ENCODE measurements at places on chromosomes 6 and 20. TPM values are rescaled to one million over a fixed set of nuclear protein-coding genes. Genes with fewer than 3 reads are reported as not detected.

GRCh38 chr6:147654103-147654845 lies 145.8 kb downstream of the SAMD5 start:
- no peak for DNase-seq

Gene NRN1
- total RNA-seq: not detected

Gene MATN4
- not detected for total RNA-seq

GRCh38 chr6:111747396-111747795 lies 125.9 kb downstream of the FYN start:
- DNase-seq: no peak

Gene EYA4
- 10.0 TPM for total RNA-seq

GRCh38 chr6:169583886-169584541 lies 117.8 kb downstream of the WDR27 start:
- DNase-seq: no peak

DNA sequence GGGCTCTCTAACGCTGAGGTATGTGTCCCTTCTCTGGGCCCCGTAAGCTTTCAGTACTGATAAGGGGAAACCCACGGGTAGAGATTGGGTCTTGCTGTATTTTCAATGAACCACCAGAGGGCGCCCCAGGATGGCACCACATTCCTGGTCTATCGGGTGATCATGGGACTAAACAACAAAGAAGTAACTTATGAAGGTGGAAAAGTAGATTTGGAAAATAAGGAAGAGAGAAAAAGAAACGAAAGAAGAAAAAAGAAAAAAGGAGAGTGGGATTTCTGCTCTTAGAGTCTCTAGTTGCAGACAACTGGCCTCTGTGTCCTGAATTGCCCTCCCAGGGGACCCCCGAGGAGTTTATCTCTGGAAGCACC lies 93.8 kb downstream of the GMPR start:
- peak; percentile 83 for DNase-seq

GRCh38 chr6:101662111-101662897 lies 268.8 kb downstream of the GRIK2 start:
- DNase-seq: no peak

Gene ZNF831
- total RNA-seq: not detected

DNA sequence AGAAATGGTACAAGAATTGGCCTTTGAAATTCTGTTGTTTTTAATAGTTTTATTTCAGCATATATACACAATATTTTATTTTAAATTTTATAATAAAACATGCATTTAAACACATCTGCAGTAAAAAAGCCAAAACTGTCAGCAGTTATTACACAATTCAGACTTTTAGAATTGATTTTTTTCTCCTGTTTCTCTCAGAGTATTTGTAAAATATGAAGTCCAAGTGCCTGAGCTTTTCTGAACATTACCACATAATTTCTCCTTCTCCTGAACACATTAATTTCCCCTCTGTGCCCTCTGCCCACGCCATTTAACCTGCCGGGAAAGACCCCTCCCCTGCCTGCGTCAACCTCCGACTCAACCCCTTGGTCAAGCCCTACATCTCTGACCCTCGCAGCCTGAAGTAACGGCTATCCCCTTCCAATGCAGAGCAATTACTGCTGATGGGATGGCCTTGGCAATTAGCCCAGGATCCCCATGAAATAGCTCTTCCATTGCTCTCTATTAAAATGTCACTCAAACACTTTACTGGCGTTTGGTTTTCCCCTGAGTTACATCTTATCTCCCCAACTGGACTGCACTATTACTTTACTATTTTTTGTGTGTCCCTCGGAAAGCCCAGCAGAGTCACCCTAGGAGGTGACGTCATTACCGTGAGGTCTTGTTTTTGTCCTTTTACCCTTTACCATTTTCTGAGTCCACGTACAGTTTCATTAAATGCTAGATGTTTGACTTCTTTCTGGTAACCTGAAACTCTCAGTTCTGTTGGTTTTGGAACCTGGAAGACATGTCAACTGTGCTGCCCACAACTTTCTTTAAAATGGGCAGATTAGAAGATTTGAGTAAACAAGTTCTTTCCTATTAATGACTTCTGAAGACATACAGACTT lies 146.7 kb upstream of the TAB2 start:
- DNase-seq: no peak

DNA sequence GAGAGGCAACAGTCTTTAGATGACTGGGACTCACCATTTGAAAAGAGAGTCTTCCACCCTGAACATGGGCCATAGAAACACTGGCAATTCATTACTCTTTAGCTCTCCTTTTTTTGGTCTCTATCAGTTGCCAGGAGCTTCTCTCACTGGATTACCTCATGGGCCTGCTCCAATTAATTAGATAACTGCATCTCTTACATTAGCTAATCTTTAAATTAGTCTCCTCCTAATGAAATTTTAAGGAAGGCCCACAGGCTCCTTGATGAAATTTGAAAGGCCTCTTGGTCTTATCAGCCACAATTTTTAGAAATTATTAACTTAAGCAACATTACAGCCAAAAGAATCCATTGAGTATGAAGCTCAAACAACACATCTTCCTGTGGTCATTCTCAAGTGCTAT lies 184.4 kb downstream of the UNC5CL start:
- no peak for DNase-seq

Gene CAGE1
- total RNA-seq: not detected

Gene PLCB1
- 4.4 TPM for total RNA-seq

DNA sequence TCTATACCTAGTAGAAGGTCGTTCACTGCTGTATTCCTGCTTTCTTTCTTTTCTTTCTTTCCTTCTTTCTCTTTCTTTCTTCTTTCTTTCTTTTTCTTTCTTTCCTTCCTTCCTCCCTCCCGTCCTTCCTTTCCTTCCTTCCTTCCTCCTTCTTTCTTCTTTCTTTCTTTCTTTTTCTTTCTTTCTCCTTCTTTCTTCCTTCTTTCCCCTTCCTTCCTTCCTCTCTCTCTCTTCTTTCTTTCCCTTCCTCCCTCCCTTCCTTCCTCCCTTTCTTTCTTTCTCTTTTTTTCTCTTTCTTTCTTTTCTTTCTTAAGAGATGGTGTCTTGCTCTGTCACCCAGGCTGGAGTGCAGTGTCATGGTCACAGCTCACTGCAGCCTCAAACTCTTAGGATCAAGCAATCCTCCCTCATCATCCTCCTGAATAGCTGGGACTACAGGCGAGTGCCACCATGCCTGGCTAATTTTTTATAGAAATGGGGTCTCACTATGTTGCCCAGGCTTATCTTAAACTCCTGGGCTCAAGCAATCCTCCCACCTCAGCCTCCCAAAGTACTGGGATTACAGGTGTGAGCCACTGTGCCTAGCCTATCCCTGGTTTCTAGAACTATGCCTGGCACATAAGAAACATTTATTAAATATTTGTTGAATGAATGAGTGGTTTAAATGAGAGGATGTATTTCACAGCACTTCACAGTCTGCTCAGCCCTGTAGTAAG lies 2.6 kb upstream of the DNPH1 start:
- DNase-seq: no peak

DNA sequence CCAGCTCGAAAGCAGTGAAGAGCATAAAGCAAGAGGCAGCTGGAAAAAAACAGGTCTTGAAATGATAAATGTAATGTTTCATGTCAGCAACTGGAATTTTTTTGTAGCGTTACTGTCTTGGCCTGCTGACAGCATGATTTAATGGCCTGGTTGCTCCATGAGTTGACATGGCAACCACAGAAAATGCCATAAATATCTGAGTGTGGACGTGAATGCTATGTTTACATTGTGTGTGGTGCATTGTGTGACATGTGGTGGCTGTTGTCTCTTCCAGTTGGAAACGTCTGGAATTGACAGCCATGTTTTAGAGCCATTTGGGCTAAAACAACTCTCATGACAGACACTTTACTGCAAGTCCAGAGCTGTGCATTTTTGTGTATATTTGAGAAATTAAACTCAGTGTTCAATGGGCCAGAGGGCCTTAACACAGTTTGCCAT lies 170.0 kb downstream of the FOXA2 start:
- peak; percentile 56 for DNase-seq

DNA sequence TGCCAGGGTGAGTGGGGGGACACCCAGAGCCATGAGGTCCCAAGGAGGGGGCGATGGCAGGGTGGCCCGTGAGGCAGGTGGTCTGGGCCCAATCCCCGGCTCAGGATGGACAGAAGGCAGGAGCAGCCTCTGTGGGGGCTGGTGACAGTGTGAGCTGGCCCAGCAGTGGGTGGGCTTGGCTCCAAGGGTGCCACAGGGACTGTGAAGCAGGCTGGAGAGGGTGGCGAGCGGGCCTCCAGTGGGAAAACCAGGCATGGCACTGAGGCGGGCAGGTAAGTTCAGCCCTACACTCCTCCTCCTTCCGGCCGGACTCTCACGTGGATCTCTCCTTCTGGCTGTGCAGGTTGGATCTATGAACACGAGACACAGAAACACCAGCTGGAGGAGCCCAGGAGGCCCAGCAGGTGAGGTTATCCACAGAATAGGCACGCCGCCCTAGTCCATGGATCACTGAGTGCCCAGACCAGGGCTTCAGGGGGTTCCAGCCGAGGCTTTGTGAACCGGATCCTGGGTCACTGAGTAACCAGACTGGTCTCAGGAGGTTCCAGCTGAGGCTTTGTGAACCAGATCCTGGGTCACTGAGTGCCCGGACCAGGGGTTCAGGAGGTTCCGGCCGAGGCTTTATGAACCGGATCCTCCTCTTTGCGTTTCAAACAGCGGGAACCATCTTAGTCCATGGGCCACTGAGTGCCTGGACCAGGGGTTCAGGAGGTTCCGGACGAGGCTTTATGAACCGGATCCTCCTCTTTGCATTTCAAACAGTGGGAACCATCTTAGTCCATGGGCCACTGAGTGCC lies 76.4 kb upstream of the BHLHE23 start:
- DNase-seq: no peak

- DNase-seq: no peak
These were observed 19.1 kb downstream of the SYNJ2 start for GRCh38 chr6:158000530-158001307.

DNA sequence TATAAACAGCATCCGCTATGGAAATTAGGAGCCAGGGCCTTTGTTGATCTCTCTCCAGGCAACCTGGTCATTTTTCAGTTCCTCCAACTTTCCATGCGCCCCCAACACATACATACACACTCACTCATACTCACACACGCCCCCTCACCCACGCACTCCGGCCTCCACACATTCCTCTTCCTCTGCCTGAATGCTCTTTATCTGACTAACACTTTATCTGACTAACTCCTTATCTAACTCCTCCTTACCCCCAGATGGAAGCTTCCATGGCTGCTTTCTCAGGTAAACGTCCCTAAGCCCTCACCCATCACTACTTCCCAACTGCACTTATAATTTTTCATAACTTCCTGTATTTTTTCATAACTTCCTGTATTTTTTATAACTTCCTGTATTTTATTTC lies 17.4 kb downstream of the CASS4 start:
- no peak for DNase-seq

GRCh38 chr6:79040083-79040482 lies 38.0 kb downstream of the PHIP start:
- DNase-seq: no peak

- no peak for DNase-seq
These were observed 76.9 kb upstream of the TSHZ2 start for GRCh38 chr20:52895235-52895634.

- DNase-seq: no peak
These were observed 13.4 kb downstream of the ALDH8A1 start for GRCh38 chr6:134936476-134936875.

DNA sequence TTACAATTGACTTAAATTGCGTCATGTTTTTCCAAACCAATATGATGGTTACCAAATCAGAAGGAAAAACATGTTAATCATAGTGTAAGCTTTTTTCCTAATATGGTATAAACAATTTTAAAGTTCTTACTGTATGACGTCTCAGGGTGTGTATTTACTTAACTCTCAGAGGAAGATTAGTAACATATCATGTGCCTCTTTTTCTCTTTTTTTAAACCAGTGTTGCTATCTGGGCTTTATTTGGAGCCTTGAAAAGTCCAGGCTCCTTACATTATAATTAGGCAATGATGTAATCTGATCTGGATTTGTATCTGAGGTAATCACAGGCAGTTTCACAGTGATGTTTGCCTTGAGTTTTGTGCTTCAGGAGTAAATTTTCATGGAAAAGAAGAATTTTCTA lies 20.4 kb upstream of the RAB23 start:
- DNase-seq: peak; percentile 66

DNA sequence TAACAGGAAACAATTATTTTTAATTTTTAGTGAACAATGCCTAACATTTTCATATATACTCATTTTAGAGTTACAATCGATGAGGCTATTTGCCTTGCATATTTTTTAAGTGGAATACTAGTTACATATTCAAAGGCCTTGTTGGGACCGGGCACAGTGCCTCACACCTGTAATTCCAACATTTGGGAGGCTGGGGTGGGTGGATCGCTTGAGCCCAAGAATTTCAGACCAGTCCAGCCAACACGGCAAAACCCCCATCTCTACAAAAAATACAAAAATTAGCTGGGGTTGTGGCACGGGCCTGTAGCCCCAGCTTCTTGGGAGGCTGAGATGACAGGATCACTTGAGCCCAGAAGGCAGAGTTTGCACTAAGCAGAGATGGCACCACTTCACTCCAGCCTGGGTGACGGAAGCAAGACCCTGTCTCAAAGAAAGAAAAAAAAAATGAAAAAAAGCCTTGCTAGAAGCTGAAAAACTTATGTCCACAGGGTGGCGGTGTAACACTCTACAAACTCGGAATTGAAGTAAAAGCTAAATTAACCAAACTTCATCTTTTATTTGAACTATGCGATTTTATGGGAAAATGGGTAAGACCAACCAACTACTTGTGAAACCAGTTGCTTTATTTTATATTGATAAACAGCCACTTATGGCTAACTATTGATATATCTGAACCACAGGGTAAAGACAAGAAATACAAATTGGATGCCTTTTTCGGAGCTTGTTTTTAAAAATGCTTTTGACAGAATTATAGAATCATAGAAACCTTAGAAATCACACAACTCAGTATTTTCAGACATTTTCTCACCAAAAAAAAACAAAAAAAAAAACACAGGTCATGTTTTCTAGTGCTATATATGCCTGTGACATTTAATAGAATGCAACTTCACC lies 24.1 kb upstream of the ROS1 start:
- peak; percentile 77 for DNase-seq

DNA sequence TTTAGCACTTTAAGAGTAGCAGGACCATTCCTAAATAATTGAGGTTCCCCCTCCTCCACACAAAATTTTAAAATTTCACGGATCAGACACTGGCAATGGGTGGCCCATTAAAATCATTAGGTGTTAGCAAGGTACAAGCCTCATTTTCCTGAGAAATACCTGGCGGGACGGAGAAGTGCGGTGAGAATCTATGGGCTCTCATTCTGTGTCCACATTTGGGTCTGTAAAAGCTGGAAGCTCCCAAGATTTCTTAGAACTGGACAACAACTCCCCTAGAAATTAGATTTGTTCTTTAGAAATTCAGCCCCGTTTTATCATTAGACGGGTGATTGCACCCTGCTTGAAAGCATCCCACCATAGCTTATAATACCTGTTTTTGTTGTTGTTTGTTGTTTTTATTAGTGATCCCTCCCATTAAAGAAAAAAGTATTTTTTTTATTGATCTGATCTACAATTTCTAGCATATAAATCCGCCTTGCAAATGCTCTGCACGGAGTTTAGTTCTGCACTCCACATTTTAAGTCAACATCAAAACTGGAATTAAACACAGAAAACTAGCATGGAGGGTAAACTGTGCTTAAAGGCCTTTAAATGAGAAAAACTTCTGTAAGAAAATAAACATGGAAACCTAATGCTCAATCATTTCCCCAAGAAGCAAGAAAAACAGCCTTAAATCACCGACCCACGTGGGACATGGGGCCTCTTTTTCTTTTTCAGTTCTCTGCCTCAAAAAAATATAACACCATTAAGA lies 5.7 kb downstream of the SIM1 start:
- no peak for DNase-seq
